ENCODE measurements at places on chromosomes 1 and 21. TPM values are rescaled to one million over a fixed set of nuclear protein-coding genes. Genes with fewer than 3 reads are reported as not detected.

Gene AKR7A3
- 0.62 TPM for total RNA-seq

Gene GSTM4
- 14.6 TPM for total RNA-seq

Gene GJA8
- not detected for total RNA-seq

Gene FAM177B
- total RNA-seq: not detected

Gene C1orf35
- total RNA-seq: 14.3 TPM

Gene RNF186
- total RNA-seq: 0.12 TPM

Gene KCNJ9
- not detected for total RNA-seq

Gene FLVCR1
- 17.4 TPM for total RNA-seq
